Right ventricle myocardium inferior (tissue), 1 donor: ENCODE measurements at places on chromosomes 6 and 20. TPM values are rescaled to one million over a fixed set of nuclear protein-coding genes. Genes with fewer than 3 reads are reported as not detected.

The AVP gene
- 0.84 TPM for total RNA-seq

The HLA-DOA gene
- total RNA-seq: 1.5 TPM

The TMEM30A gene
- total RNA-seq: 45.2 TPM

The TCP11 gene
- total RNA-seq: not detected

The TCF15 gene
- 13.1 TPM for total RNA-seq

The HLA-DRB1 gene
- 32.4 TPM for total RNA-seq

The BAG2 gene
- 15.4 TPM for total RNA-seq

The FRK gene
- 7.3 TPM for total RNA-seq

The FAM83B gene
- total RNA-seq: 1.8 TPM

The RRAGD gene
- 126 TPM for total RNA-seq

DNA sequence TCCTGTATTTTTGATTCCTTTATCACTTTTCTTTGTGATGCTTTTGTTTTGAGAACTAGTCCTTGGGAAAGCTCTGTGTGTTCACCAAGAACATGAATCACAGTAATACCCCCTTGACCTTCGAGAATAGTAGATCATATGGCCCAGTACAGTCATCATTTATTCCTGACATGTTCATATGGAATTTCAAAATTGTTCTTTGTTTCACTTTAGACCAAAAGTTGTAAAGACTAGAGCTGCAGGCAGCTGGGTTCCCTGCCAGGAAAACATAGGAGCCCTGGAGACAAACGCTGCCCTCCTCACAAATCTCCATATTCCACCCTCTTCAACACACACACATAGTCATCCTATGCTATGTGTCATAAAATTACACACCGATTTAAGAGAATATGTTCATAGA lies 621.2 kb upstream of the EYS start:
- no peak for DNase-seq

DNA sequence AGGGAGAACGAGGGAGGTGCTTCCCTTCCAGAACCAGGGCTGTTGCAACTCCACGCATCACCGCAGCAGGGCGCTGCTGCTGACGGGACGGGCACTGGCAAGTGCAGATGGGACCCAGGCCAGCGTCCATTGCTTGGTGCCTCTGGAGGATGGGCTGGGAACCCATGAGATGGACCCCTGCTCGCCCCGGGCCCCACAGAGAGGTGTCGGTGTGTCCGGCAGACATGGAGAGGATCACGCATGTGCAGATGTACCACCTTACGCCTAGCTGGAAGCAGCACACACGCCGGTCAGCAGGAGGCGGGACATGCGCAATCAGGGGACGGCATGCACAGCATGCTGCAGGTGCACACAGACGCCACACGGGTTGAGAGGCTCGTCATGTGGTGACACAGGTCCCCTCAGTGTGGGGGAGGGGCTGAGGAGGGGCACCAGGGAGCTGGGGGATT lies 5.7 kb downstream of the CABLES2 start:
- no peak for DNase-seq

DNA sequence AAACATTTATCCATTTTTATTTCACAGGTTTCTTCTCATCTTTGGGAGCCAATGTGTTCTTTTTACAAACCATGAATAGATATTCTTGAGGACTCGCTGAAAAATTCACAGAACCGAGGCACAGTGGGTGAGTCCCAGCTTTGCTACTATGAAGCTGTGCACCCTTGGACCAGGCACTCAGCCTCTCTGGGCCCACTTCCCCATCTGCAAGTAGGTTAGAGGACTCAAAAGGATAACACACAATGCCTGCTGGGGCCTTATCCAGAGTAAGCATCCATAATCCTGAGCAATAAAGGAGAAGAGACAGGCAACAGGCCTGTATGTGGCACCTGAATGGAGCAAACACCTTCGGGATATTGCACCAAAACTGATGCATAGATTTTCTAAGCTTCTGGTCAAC lies 153.3 kb downstream of the PREX1 start:
- no peak for DNase-seq

DNA sequence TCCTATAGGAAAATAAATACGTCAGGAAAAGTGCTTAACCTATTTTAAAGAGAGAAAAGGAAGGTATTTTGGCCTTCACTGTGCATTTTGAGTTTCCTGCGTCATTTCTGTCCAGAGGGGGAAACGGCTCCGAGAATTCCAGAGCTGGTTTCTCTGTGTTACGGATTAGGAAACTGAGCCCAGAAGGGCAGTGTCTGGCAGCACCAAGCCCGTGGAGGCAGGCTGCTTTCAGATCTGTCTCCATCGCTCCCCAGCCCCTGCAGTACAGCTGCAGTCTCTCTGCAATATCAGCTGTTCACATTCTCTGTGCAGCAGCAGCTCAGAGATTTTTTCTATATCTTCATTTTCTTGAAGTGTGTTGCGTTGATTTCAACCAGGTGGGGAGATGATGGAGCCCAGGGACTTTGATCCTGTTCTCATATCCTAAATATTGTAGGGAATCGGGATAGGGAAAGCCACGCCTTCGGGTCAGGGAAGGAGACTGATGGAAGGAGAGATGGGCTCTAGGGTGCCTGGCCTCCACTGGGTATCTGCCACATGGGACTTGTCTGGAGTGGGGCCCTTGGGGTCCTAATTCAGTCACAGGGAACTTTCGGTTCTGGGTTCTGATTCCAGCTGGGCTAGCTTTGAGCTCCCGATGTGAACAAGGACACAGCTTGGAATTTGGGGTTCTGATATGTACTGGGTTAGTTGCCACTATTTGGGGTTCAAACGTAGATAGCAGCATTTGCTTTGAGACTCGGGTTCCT lies 2.8 kb downstream of the ANKRD60 start:
- DNase-seq: no peak

DNA sequence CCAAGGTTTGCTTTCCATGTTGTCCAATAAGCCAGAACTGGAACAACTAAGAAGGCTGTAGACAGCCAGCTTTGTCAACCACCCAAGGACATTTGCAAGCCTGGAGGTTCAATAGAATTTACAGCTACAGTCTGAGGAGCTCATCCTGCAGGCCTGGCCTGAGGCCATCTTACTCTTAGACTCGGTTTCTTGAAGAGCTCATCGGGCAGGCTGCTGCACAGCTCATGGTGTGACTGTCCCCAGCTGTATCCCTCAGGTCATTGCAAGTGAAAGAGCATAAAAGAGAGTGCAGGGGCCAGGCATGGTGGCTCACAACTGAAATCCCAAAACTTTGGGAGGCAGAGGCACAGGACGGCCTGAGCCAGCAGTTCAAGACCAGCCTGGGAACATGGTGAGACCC lies 96.9 kb upstream of the FOXQ1 start:
- DNase-seq: no peak

DNA sequence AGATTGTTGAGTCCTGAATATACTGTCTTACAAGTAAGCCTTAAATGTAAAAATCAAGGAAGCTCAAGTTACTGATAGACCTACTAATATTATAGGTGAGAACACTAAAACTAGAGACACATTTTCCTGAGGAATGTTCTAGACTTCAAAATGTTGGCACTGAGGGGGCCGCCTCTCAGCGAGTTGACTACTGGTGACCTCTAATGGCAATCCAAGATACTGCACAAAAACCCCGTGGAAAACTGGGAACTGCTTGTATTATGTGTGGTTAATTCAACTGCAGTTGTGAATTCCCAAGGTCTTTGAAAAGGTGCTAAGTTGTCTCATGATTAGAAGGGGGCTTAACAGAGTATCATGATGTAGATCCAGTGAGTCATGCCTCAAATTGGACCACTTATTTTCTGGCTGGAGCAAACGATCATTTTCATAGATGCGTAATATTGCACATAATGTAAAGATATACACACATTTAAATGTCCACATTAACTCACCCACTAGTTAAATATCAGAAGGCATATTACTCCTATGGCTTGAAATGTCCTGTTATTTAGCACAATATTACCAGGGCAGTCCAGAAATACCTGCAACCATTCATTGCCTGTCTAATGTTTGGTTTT lies 336.2 kb downstream of the FOXA2 start:
- no peak for DNase-seq

GRCh38 chr6:166575205-166575604 lies 11.3 kb downstream of the RAMACL start:
- DNase-seq: peak; percentile 57

DNA sequence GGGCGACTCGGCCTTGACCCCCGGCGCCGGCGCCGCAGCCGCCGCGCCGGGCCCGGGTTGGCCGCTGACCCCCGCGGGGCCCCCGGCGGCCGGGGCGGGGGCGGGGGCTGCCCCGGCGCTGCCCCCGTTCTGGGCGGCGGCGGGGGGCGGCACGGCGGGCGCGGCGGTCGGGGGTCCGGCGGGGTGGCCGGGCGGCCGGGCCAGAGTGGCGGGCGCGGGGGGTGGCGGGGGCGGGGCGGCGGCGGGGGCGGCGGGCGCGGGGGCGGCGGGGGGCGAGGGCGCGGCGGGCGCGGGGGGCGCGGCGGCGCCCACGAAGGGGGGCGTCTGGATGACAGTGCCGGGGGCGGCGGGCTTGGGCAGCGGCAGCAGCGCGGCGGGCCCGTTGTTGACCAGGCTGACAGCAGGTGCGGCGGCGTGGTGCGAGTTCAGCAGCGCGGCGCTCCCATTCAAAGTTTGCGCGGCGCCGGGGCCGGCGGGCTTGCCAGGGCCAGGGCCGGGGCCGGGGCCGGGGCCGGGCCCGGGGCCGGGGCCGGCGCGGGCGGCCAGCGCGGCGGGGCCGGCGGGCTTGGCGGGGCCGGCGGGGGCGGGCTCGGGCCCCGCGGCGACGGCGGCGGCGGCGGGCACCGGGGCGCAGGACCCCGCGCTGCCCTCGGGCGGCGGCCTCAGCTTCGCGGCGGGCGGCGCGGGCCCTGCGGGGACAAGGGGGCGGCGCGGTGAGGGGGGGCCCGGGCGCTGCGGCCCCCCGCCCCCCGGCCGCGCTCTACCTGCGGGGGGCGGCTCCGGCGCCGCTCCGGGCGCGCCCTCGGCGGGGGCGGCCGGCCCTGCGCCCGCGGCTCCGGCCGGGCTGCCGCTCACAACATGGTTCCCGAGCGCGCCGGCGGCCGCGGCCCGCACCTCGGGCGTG lies 659 bp downstream of the TAF4 start:
- no peak for DNase-seq

DNA sequence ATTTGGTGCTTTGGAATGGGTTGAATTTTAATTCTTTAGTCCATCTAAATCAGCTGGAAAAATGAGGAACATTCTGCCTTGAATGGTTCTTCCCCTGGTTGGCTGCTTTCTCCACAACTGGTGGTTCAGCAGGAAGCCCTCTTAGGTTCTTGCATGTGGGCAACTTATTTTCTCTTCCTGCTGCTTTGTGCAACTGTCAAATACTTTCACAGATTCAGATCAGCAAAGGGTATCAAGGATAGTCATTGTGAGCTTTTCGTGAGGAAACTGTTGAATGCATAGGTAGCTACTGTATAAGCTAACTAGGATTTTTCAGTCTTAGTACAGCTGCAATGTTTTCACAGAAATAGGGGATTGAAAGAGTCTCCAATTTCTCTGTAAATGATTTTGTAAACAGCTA lies 72.9 kb upstream of the MRAP2 start:
- DNase-seq: no peak

GRCh38 chr6:37187321-37188022 lies 17.5 kb downstream of the PIM1 start:
- no peak for DNase-seq

DNA sequence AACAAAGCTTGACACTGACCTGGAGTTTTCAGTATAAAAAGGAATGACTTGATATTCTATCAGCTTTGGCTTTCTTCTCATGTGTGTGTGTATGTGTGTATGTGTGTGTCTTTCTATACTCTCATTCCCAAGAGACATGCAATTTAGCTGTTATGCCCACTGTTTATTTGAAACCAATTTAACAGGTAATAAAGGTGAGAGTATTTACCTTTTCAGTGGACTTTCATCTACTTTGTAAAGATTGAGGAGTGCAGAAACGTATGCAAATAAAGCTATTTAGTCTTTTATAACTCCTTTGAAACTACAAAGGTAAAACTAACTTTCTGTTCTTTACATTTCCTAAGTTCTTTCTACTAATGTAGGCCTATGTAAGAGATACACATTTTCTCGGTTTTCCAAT lies 103.5 kb upstream of the HS3ST5 start:
- no peak for DNase-seq

GRCh38 chr6:111564482-111564945 lies 41.2 kb downstream of the TRAF3IP2 start:
- no peak for DNase-seq

- no peak for DNase-seq
Measured at GRCh38 chr20:18705910-18706309, 107.7 kb upstream of the SCP2D1 start.

DNA sequence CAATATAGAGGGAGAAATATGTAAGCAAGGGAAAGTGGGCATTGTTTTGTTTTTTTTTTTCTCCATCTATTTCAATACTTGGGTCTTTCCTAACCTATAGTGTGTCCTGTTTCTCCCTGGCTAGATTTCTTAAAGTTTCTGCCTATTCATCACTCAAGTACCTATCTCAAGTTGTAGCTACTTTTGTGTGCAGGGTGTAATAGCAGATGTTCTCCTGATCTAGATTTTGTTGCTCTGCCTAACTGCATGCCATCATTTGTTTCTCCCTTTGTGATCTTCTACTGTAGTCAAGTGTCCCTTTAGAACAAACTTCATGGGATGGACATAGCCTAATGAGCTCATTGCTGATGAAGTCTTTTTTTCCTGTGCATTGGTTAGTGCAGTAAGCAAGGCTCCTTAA lies 45.8 kb downstream of the TOP1 start:
- DNase-seq: no peak

DNA sequence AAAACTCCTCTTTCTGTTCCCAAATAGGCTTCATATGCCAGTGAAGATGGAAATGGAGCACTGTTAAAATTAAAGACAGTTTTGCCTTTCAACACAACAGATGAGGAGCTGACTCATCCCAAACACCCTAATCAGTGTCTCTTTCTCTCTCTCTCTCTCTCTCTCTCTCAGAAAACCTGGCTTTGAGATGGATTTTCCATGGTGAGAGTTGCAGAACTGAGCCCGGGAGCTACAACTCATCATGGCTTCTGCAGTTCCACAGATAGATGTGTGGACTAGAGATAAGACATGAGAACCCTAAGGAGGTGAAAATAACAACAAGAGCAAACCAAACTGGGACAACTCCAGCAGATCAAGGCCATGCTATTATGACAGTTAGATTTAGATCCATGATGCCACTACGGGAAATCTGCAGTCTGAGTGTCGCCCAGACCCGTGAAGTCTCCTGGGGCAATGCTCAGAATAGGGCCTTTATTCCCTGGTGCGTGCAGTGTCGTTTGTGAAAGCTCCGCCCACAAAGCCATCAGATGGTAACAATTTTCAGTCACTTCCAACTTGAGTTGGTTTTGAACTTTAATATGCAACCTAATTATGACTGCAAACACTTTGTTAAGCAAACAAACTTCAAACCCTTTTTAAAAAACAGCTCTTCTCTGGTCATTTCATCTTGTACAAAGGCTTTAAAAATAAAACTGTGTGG lies 338.2 kb upstream of the PREP start:
- no peak for DNase-seq

DNA sequence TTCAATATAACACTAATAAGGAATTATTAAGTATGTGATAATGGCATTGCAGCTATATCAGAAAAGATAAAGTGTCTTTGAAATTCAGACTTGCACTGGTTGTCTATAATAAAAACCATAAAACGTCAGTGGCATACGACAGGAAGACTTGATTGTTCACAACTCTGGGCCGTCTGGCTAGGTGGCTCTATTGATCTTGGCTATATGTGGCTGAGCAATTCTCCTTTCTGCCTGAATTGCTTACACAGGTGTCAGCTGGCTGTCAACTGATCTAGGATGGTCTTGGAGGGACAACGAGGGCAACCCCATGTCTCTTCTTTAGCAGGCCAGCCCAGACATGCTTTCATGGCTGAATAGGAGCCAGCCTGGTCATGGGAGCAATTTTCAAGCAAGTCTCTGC lies 359.1 kb downstream of the QKI start:
- no peak for DNase-seq
